ENCODE measurements at places on chromosomes 1 and 21.

GRCh38 chr1:163231385-163231784, 28.7 kb upstream of the RGS5 start:
- DNase-seq, result no peak

GRCh38 chr1:90505806-90506205, 211.3 kb downstream of the BARHL2 start:
- no peak for DNase-seq

DNA sequence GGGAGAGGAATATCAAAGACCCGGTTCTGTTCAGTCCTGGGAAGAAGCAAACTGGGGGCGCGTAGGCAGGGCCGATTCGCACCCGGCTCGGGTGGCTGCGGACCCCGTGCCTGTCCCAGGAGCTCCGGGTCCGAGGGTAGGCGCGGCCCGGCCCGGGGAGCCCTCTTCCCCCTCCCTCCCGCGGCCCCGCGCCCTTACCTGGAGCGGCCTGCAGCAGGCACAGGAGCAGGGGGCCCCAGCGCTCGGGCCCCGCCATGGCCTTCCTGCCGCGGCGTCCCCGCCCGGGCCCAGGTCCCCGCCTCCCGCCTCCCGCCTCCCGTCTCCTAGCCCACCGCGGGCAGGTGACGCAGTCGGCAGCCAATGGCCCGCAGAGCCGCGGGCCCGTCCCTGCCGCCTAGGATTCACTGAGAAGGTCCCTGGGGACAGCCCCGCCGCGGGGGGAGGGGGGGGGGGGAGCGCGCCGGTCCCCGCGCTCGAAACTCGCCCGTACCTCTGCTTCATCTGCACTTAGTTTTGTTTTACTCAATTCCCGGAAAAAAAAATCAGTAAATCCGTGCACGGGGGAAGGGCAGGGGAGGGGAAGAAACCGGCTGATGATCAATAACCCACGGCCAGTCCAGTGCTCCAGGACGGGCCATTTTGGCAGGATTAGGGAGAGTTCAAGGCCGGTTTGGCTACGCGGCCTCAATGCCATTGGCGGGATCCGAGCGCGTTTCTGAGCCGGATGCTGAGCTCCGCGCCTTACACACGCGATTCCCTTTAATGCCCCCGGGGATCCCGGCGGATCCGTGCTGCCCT, at the start of gene IFNLR1:
Gene IFNLR1, minus strand, starts transcription at position 297 of the 798 bp plus-strand sequence. Its CDS starts 41 bp downstream, at position 256.
- DNase-seq, result no peak

GRCh38 chr1:81700728-81701470, 99.8 kb upstream of the ADGRL2 start:
- DNase-seq, result no peak

GRCh38 chr1:172453153-172453545, 9.3 kb upstream of the PIGC start:
- DNase-seq, result no peak

- no peak for DNase-seq
These were observed 151.5 kb downstream of the SMYD3 start for GRCh38 chr1:246355411-246356230.

DNA sequence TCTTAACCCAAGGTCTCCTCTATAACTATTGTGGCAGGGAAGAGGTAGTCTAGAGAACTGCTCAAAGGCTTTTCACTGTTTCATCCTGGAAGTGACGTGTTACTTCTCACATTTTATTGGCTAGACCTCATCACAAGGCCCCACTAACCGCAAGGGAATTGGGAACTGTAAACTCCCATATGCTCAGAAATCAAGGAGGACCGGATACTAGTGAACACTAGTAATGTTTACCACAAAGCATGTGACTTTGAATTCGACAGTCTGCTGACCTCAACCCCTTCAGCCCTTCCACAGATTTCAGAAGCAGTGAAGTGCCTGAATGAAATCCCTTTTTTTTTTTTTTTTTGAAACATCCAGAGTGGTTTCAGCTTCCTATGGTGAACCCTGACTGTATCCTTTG, 3.4 kb upstream of the EEIG2 start:
- no peak for DNase-seq

DNA sequence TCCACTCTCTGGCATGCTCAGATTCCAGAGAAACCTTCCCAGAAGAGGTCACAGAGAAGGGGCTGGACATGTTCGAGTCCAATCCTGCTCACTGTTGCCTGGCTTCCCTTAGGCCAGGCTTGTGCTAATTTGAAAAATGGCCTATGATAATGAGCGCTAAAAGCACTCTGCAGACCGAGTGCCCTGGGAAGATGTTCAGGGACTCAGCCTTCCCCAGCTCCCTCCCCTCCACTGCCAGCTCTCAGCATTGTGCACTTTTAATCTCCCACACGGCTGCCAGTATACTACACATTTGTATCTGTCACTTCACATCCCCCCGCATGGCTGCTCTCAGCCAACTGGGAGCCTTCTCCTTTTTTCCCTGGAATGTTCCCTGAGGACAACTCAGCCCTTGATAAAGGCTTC, 24.1 kb downstream of the FAM163A start:
- DNase-seq, result no peak

DNA sequence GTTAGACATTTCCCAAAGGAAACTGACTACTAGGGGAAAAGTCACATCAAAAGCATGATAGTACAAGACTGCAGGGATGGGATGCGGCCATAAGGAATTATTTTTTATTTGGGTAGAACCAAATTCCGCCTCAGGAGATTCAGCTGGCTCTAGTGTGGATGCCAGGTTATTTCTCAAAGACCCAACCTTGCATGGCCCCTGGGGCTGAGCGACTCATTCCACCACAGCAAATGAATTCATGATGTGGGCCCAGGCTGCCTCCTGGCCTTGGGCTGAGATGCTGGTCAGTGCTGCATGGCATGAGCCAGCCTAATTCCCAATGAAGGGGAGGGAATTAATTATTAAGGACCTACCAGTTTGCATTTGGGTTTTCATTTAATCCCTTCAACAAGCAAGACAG, 11.8 kb downstream of the TMEM35B start:
- DNase-seq, result no peak

GRCh38 chr1:245556057-245556456, 401.3 kb downstream of the KIF26B start:
- no peak for DNase-seq

- no peak for DNase-seq
These were observed 817.9 kb downstream of the BRINP3 start for GRCh38 chr1:189659731-189660130.

DNA sequence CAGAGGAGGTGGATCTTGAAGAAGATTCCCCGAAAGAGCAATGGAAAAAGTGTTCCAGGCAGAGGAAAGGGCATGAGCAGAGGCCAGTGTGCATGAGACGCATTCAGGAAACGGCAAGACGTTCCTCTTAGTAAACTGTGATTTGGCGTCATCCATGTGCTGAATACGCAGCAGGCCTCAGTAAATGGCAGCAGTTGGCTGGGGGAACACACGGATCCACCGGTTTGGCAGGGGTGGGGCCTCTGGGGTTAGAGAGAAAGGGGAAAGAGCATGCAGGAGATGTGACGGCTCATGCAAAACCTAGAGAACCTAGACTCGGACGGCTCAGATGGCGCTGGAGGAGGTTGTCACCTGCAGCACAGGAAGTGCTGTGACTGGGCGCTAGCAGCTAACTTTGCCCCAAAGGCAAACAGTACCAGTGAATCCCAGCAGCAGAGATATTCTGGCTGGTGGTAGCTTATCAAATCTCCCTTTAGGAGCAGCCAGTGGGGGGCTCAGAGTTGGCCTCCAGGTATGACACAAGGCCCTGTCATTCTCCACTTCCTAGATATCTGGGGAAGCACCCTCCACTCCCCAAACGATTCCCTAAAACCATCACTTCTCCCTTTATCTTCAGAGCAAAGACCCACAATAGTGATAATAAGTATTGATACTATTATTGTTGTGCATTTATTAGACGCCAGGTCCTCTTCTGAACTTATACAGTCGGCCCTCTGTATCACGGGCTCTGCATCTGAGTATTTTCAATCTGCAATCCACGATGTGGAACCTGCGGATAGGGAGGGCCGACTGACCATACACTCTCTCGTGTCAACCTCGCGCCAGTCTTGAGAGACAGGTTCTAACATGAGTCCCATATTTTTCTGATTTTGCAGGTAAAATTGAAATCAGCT, 7.6 kb downstream of the LAPTM5 start:
- peak; percentile 70 for DNase-seq
